ENCODE measurements at places on chromosomes 12 and 14. TPM values are rescaled to one million over a fixed set of nuclear protein-coding genes. Genes with fewer than 3 reads are reported as not detected.

Gene CCDC175
- total RNA-seq: not detected

Gene TROAP
- total RNA-seq: 19.1 TPM

Gene TMEM121
- 10.7 TPM for total RNA-seq

Gene DYRK2
- 33.6 TPM for total RNA-seq

Gene C1S
- 248 TPM for total RNA-seq

Gene AGAP2
- total RNA-seq: 0.87 TPM

Gene BEST3
- total RNA-seq: 0.12 TPM
